ENCODE measurements at places on chromosomes 3 and 15. TPM values are rescaled to one million over a fixed set of nuclear protein-coding genes. Genes with fewer than 3 reads are reported as not detected.

Gene TRH
- not detected for total RNA-seq

Gene PLSCR1
- total RNA-seq, result 254 TPM

Gene SPINT1
- total RNA-seq, result 16.4 TPM

Gene SLC22A14
- total RNA-seq, result not detected

Gene CBLB
- 138 TPM for total RNA-seq

Gene SGO1
- total RNA-seq, result 5.7 TPM

Gene ACOX2
- 8.1 TPM for total RNA-seq

Gene COL6A5
- not detected for total RNA-seq

Gene PTH1R
- 12.1 TPM for total RNA-seq

GRCh38 chr15:85583442-85583841, 203.0 kb downstream of the AKAP13 start:
- peaks cover 52% of the 10 kb centered on the region for H3K36me3 ChIP-seq
- no peak for DNase-seq
- peak overlapping the region; percentile 37 for H3K4me3 ChIP-seq
- no peaks in the 10 kb centered on the region for H3K27me3 ChIP-seq
- H3K4me1 ChIP-seq, result peaks cover 90% of the 10 kb centered on the region

DNA sequence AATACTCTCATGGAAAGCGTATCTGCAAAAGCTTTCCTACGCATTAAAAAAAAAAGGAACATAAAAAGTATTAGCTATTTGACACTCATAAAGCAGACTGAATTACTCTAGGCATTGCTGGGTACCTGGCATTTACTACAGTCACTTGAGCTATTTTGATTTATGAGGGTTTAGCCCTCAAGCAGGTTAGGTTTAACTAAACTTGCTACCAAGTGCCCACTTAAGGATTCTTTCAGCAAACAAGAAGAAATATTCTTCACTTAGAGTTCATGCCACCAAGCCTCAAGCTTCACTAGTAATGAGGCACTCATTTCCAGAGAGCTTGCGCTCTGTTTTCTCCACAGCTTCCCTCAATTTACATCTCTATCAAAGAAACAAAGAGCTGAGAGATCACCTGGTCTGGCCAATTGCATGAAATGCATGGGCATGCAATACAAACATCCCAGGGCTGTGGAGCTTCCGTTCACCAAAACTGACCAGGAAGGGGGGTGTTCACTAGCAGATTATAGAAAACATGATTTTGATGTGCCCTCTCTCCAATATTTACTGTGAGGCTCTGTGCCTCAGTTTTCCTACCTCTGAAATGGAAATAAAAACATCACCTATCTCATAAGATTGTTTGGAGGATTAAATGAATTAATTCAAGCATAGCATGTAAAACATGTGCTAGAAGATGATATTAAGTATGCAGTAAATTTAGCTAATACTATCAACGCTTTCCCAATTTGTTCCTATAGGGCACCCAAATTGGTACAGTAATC, 217.3 kb downstream of the RORA start:
- no peak overlapping the region for H3K4me3 ChIP-seq
- DNase-seq, result no peak
- no peaks in the 10 kb centered on the region for H3K27me3 ChIP-seq
- no peak overlapping the region for H3K27ac ChIP-seq
- H3K4me1 ChIP-seq, result no peaks in the 10 kb centered on the region
- no peaks in the 10 kb centered on the region for H3K36me3 ChIP-seq

DNA sequence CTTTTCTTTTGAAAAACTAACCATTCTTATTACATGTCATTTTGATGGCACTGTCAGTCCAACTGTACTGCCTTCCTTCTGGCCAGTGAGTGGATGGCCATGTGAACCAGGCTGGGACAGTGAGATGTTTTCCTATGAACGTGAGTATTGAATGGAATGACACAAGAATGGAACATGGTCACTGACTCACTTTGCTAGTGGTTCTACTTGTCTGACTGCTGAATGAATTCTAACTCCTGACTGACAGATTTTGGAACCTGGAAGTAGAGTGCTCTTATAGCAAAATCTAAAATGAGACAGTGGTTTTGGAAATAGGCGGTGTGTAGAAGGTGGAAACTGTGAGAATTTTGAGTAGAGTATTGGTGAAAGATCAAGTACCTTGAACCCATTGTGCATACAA, 606.9 kb upstream of the KCNMB2 start:
- H3K4me1 ChIP-seq, result peaks cover 24% of the 10 kb centered on the region
- H3K27me3 ChIP-seq, result no peaks in the 10 kb centered on the region
- no peaks in the 10 kb centered on the region for H3K36me3 ChIP-seq
- no peak overlapping the region for H3K27ac ChIP-seq

DNA sequence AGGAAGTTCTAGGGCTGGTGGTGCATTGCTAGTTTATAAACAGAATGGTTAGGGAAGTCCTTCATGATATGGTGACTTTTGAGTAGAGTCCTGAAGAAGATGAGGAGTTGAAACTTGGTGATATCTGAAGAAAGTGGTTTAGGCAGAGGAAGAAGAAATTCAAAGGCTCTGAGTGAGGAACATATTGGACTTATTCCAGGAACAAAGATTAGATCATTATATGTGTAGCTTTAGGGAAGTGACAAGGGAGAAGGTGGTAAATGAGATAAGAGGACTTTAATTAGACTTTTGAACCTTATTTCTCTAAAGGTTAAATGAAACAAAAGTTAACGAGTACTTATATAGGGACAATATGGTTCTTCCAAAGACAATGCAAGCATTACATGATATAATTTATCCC, 286.7 kb downstream of the DOCK3 start:
- H3K27me3 ChIP-seq, result no peaks in the 10 kb centered on the region
- H3K4me1 ChIP-seq, result no peaks in the 10 kb centered on the region
- H3K4me3 ChIP-seq, result no peak overlapping the region
- DNase-seq, result no peak

GRCh38 chr3:50352781-50353180, 2.1 kb downstream of the CYB561D2 start:
- peaks cover 98% of the 10 kb centered on the region for H3K4me1 ChIP-seq
- no peak overlapping the region for H3K27ac ChIP-seq
- DNase-seq, result no peak
- no peak overlapping the region for H3K4me3 ChIP-seq
- peaks cover 62% of the 10 kb centered on the region for H3K36me3 ChIP-seq

GRCh38 chr3:50817756-50818529, 143.2 kb downstream of the DOCK3 start:
- no peak overlapping the region for H3K27ac ChIP-seq
- DNase-seq, result no peak
- H3K27me3 ChIP-seq, result no peaks in the 10 kb centered on the region

GRCh38 chr15:73773428-73773827, 20.3 kb upstream of the INSYN1 start:
- H3K27me3 ChIP-seq, result peaks cover 4% of the 10 kb centered on the region
- no peaks in the 10 kb centered on the region for H3K4me1 ChIP-seq
- no peak for DNase-seq

- no peaks in the 10 kb centered on the region for H3K27me3 ChIP-seq
- no peaks in the 10 kb centered on the region for H3K36me3 ChIP-seq
- H3K4me1 ChIP-seq, result no peaks in the 10 kb centered on the region
- DNase-seq, result no peak
- no peak overlapping the region for H3K4me3 ChIP-seq
These were observed 500.1 kb upstream of the CFAP20DC start for GRCh38 chr3:59549962-59550361.

- H3K4me1 ChIP-seq, result no peaks in the 10 kb centered on the region
- H3K4me3 ChIP-seq, result no peak overlapping the region
- DNase-seq, result no peak
- no peaks in the 10 kb centered on the region for H3K27me3 ChIP-seq
- no peaks in the 10 kb centered on the region for H3K36me3 ChIP-seq
- no peak overlapping the region for H3K27ac ChIP-seq
These were observed 175.9 kb downstream of the PDZRN3 start for GRCh38 chr3:73448761-73449301.

GRCh38 chr15:50241684-50242450, 23.7 kb downstream of the HDC start:
- H3K36me3 ChIP-seq, result no peaks in the 10 kb centered on the region
- no peak overlapping the region for H3K27ac ChIP-seq
- DNase-seq, result no peak
- no peaks in the 10 kb centered on the region for H3K27me3 ChIP-seq

- peaks cover 26% of the 10 kb centered on the region for H3K4me1 ChIP-seq
- H3K36me3 ChIP-seq, result no peaks in the 10 kb centered on the region
- no peak overlapping the region for H3K4me3 ChIP-seq
- H3K27me3 ChIP-seq, result no peaks in the 10 kb centered on the region
- no peak for DNase-seq
These were observed 1.9 kb upstream of the SPPL2A start for GRCh38 chr15:50767332-50767861.

DNA sequence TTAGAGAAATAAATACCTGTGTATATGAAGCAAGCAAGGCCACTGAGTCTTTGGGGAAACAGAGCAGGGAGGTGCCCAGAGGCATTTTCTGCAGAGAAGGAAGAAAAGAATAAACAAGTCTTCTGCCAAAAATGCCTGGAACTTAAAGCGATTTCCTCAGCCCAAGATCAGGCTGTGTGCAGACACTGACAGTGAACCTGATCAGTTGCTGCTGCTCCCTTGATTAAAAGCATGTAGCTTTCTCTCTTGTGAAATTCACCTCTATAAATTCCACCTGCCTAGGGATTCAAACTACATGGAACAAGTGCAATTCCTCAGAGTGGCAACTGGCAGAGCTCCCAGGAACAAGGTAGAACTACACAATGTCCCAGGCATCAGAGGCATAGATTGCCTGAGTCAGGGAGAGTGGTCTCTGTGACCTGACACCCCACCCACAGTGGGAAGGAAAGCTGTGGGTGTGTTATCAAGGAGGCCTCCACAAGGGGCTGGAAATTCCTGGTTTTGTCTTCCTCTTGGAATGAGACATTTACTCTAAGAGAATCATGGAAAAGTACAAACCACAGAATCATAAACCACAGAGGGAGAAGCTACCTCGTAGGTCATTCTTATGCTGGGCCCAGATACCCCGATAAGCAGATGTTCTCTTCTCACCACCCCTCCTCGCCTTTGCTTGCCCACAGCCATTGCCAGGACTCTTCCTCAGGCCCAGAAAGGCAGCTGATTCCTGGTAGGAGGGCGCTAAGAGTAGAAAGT, 1.8 kb upstream of the ZBTB38 start:
- H3K4me1 ChIP-seq, result peaks cover 32% of the 10 kb centered on the region
- no peaks in the 10 kb centered on the region for H3K27me3 ChIP-seq
- no peaks in the 10 kb centered on the region for H3K36me3 ChIP-seq
- no peak overlapping the region for H3K4me3 ChIP-seq

GRCh38 chr3:98555025-98555379, 23.2 kb downstream of the GPR15 start:
- peaks cover 13% of the 10 kb centered on the region for H3K4me1 ChIP-seq
- DNase-seq, result no peak
- no peaks in the 10 kb centered on the region for H3K36me3 ChIP-seq

DNA sequence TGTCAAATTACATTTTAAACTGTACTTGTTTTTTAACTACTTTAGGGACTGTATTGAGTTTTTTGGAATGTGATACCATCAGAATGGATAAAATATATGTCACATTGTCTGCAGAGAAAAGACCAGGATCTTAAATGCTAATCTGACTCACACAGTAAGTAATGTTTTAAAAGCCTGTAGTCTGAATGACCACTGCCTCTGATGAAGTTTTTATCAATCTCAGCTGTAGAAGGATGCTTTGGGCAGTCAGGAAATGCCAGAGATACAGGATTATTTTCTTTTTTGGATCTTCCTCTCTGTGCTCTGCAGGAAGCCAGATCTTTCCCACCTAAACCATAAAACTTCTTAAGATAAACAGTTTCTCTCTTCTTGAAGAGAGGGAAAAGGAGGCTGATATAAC, 73.1 kb upstream of the PRTG start:
- no peaks in the 10 kb centered on the region for H3K27me3 ChIP-seq
- no peaks in the 10 kb centered on the region for H3K36me3 ChIP-seq
- H3K27ac ChIP-seq, result no peak overlapping the region
- no peak for DNase-seq
- H3K4me3 ChIP-seq, result no peak overlapping the region

GRCh38 chr15:83484636-83485035, 37.5 kb downstream of the SH3GL3 start:
- no peaks in the 10 kb centered on the region for H3K27me3 ChIP-seq
- no peak overlapping the region for H3K4me3 ChIP-seq
- DNase-seq, result no peak
- no peak overlapping the region for H3K27ac ChIP-seq
- no peaks in the 10 kb centered on the region for H3K36me3 ChIP-seq

DNA sequence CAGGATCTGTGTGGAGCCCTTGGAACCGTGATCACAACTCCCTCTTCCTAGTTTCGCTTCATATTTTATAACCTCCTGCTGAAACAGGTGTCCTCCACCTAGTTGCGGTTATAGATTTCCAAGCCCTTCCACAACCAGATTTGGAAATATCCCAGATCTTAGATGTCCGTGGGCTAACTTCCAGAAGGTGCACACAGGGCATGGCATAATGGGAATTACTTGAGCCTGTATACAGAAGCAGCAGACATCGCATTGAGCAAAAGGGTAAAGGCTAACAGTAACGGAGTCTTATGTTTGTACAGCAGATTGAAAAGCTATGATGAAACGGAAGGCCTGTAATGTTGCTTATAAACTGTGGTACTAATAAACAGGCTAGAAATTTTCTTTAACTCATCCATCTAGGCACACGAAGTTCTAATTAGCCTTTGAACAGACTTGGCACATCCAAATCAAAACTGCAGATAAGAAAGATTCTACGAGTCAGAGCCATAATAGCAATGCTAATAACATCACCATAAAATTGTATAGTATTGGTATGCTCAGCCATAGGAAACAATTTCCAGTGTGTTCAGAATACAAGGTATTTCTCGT, 1.2 kb upstream of the USF3 start:
- DNase-seq, result no peak
- H3K36me3 ChIP-seq, result no peaks in the 10 kb centered on the region
- no peaks in the 10 kb centered on the region for H3K27me3 ChIP-seq
- H3K4me3 ChIP-seq, result peak overlapping the region; percentile 58

GRCh38 chr3:57952208-57952631, 56.0 kb upstream of the FLNB start:
- H3K27ac ChIP-seq, result peak overlapping the region; percentile 58
- DNase-seq, result peak; percentile 64
- H3K4me3 ChIP-seq, result no peak overlapping the region
- H3K4me1 ChIP-seq, result peaks cover 34% of the 10 kb centered on the region
- H3K36me3 ChIP-seq, result no peaks in the 10 kb centered on the region

GRCh38 chr3:182226995-182227394, 515.3 kb downstream of the SOX2 start:
- no peak for DNase-seq
- no peak overlapping the region for H3K27ac ChIP-seq
- H3K27me3 ChIP-seq, result no peaks in the 10 kb centered on the region
- H3K4me1 ChIP-seq, result no peaks in the 10 kb centered on the region
- H3K4me3 ChIP-seq, result no peak overlapping the region

DNA sequence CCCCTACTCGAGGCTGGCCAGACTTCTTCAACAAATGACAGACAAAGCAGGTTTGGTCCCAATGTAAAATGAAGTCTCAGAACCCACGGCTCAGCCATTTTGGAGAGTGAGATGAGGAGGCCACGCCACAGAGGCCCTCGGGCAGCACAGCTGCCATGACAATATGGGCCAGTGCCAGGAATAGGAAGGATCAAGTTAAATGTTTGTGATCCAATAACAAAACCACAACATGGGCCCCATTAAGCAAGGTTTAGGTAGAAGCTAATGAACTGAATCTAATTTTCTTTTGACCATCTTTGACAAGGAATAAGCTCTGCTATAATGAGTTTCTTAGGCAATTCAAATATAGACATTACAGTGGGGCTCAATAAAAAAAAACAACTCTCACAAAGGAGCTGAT, 52.6 kb downstream of the RFTN1 start:
- H3K27me3 ChIP-seq, result no peaks in the 10 kb centered on the region
- no peak overlapping the region for H3K4me3 ChIP-seq
- H3K27ac ChIP-seq, result peak overlapping the region; percentile 1
- H3K36me3 ChIP-seq, result no peaks in the 10 kb centered on the region
